ENCODE measurements at places on chromosomes 7 and 10.

DNA sequence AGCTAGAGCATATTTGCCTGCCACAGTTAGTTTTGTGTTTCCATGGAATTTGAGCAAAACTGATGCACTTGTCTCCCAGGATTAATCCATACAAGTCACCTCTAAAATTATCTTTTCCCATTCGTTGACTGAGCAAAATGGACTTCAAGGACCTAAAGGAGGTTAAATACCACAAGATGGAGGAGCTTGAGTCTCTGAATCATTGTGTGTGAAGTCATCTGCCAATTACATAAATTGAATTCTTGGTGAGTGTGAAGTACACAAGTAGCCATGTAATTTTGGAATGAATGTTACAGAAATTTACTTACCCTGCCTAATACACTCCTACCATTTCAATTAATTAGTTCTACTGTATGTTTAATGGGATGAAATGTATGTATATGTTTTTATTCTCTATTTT is 501.7 kb upstream of the POT1 start:
- no peak for DNase-seq

- no peak for DNase-seq
Observed at GRCh38 chr7:80907141-80907601, 11.7 kb downstream of the SEMA3C start.

GRCh38 chr10:132298038-132298881 is 9.5 kb downstream of the STK32C start:
- DNase-seq, result no peak

GRCh38 chr10:58920655-58921003 is 255.8 kb upstream of the PHYHIPL start:
- DNase-seq, result no peak

DNA sequence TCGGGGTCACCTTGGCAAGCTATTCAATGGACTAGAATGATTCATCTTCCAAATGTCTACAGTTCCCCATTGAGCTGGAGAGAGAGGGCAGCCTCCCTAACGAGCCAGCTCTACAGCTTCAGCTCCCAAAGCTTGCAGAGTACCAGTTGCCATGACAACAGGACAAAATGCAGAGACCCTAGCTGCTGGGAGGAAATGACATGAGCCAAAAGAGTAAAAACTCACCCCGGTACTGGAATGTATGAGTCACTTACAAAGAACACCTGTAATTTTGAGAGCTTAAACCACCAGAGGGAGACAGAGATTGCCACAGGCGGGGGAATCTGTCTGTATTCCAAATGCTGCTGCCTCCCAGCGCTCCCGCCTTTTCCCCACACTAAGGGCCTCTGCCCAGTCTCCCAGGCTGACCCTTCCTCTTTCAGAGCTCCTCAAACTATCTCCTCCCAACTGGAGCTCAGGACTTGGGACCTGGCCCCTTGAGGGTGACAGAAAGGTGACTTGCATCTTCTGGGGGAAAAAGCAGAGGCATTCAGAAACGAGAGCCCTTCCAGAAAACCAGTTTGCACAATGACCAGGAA is 95.5 kb downstream of the CUL2 start:
- DNase-seq, result no peak

GRCh38 chr7:54969208-54969967 is 49.4 kb upstream of the EGFR start:
- DNase-seq, result no peak

- DNase-seq, result no peak
Observed at GRCh38 chr10:62506371-62506770, 132.2 kb downstream of the ZNF365 start.

DNA sequence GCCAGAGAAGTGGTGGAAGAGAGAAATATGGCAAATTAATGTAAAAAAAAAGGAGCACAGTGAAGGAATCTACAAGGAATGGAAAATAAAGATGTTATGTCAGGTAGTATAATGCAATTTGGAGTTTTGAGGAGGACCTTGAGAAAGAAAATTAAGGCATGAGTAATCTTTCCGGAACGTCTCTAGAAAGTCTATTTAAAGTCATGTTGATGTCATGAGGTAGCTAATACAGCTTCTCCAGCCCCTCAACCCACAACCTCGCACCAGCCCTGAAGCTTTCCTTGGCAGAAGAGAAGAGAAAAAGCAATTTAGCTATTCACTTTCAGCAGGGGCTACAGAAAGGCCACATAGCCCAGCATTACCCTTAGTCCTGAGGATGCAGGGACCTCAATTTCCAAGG is 22.5 kb downstream of the TRDMT1 start:
- no peak for DNase-seq

DNA sequence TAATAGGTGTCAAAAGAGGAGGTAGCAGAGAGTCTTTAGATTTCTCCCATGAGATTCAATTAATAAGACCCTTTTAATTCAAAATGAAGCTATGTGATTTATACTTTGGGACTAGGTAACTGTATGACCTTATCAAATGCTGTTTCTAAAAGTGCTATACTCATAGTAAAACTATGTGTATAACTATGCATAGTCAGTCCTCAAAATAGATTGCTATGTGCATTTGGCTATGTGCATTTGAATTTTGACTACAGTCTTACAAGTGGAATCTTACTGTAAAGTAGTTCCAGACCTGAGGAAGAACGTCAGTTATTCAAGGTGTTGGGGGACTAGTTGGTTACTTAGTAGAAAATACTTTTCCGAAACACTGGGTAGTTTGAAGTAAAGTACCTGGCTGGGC is 36.9 kb downstream of the ADD3 start:
- DNase-seq, result no peak

DNA sequence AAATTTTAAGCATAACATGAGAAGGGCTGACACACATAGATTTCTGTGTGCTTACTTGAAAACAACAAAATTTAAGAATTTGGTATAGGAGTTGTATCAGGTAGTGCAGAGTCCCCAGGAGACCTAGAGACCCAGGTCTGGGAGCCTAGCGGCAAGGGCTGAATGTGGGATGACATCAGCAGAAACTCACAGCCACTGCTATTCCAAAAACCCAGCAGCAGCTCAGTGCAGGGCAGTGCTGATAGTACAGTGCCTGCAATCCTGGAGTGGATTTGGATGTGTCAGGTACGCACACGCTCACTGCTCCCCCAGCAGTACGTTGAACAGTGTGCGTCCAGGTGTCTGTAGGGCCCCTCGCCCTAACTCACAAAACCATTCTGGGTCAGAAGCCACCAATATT is 87.1 kb downstream of the EGFR start:
- no peak for DNase-seq

Data from cortex of kidney (tissue), 1 donor.